ENCODE measurements at places on chromosomes 3 and 15.

DNA sequence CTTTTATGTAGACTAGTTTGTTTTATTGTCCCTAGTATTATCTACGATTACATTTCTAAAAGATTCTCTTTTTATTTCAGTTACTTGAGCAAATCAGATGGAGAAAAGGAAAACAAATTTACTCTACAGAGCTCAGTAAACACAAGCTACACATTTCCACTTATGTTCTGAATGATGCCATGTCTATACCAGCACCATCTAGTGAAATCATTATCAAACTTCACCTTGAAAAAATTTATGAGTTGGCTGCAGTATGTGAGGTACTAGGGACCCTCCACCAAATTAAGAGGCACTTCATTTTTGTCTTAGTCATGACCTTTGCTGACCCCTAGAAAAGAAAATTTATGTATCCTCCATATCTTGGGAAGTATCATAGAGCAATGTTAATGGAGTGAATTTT lies 827.4 kb downstream of the SI start:
- DNase-seq: no peak

DNA sequence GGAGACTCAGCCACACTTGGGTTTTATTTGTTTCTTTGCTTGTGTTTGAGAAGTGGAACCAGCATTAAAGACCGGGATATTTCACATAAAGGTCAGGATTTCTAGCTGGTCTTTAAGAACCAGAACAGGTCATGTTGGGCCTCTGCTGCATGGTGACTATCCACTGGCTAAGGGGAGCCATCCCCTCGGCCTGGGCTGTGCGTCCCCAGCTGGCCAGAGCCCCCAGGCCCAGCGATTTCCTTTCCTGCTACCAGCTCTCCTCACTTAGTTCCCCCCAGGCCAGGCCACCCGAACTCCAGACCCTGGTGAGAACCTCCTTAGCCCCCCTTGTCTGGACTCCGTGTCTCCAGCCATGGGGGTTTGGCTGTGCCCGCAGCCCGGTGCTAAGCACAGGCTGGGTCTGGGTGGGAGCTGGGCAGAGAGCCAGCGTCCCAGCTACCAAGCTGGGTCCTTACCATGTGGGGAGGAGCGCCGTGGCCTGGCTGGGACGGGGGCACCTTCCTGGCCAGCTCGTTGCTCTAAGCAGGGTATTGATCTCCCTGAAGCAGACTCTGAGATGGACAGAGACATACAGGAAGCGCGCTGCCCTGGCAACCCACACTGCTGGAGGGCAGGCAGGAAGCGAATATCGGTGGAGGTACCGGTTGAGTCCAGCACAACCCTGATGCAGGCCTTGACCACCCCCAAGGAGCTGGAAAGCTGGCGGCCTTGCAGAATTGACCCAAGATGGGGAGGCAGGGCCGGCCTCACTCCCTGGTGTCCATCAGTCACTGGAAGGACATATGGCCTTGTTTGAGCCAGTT lies 49.4 kb downstream of the KLF15 start:
- DNase-seq: no peak

GRCh38 chr3:43317461-43318316 lies 31.3 kb downstream of the SNRK start:
- DNase-seq: no peak

GRCh38 chr3:113275583-113275928 lies 64.2 kb downstream of the BOC start:
- DNase-seq: no peak

GRCh38 chr3:43996379-43997301 lies 245.0 kb upstream of the TOPAZ1 start:
- no peak for DNase-seq

GRCh38 chr3:100993309-100993708 lies at the start of gene ABI3BP:
Gene ABI3BP, minus strand, starts transcription at chr3:100993421. Its CDS starts 37 bp downstream, at chr3:100993384.
- DNase-seq: peak; percentile 1

- no peak for DNase-seq
These were observed 237.6 kb upstream of the CHRNA7 start for GRCh38 chr15:31792611-31793199.

DNA sequence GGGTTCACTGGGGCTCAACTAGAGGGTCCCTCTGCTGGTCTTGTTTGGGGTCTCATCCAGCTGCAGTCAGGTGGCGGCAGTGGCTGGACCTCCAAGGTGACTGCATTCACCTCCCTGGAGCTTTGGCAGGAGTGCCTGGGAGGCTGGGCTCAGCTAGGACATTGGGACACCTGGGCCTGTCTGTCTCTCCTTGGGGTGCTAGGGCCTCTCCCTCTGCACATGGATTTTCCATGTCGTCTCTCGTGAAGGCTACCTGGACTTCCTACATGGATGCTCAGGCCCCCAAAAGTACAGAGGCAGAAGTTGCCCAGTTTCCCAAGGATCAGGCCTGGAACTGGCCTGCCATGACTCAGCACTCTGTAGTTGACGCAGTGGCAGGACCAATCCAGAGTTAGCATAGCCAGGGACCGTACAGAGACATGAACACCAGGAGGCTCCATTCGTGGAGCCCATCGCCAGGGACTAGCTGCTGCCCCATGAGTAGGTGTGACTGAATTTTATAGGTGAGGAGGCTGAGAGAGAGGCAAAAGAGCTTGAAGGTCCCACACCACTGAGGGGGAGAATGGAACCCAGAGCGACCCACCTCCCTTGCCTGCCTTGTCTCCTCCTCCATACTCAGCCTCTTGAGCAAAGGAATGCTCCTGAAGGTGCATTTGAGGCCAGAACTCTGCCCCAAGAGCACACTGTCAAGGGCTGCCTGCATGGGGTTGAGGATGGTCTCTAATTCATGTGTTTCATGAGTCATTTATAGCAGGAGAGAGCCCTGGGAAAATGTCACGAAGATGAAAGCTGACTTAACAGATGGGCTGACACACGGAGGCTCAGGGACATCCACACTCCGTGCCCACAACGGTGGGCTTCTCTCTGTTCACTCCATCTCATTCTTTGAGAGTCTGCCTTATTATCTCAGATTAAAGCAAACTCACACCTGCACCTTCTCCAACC lies 13.0 kb upstream of the ALDH1A3 start:
- no peak for DNase-seq

DNA sequence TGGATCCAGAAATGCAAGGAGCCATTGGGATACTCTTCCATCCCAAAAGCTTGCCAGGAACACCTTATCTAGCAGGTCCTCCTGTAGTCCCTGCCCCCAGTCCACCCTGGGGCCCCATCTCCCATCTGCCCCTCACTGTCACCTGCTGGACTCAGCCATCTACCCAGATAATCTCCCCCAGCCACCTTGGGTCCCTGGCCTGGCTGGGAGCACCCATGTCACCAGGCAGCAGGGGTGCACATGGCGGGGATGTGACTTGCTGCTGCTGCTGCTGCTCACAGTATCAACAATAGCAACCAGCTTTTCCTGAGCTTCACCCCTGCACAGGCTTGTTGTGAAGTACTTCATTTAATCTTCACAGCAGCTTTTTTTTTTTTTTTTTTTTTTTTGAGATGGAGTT lies 12.6 kb downstream of the PTH1R start:
- DNase-seq: no peak

DNA sequence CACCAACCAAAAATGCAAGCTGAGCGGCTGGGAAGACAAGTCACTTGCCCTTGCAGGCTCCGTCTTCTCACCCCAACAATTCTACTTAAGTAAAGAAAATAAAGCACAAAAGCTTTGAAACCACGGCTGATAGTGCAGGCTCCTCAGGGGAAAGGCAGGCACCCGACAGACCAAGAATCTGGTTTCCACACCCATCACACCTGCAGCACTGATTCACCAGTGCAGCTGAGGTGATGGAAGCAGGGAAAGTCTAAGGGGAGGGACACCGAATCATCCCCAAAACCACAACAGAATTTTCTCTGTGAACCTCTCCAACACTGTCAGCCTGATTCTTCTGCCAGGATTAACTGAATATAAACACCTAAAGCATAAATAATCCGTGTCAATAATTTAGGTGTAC lies 62.0 kb upstream of the NSMCE3 start:
- no peak for DNase-seq

DNA sequence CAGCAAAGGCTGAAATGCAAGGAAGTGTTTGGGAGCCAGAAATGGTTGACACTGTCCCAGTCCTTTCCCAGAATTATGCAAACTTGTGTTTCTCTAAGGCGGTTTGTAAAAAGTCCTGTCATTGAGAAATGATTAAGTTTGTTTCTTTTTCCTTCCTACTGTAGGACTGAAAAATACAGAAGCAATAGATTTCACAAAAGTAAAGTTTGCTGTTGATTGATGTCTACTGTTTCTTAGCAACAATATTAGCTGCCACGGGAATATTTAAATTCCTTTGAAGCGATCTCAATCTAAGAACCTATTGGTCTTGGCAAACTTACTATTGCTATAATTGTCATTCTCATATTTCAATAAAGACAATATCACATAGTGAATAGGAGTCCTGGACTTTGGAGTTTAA lies 100.7 kb upstream of the IL12A start:
- DNase-seq: no peak

DNA sequence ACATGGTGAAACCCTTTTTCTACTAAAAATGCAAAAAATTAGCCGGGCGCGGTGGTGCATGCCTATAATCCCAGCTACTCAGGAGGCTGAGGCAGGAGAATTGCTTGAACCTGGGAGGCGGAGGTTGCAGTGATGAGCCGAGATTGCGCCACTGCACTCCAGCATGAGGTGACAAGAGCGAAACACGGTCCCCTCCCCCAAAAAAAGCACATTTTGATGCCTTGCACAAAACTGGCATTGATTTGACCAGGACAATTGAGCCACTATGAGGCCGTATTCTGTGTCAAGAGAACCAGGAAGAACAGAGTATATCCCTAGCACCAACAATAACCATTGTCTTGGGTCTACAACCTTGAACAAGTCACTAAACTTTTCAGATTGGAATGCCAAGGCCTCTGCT lies 50.6 kb downstream of the SH3BP5 start:
- no peak for DNase-seq

DNA sequence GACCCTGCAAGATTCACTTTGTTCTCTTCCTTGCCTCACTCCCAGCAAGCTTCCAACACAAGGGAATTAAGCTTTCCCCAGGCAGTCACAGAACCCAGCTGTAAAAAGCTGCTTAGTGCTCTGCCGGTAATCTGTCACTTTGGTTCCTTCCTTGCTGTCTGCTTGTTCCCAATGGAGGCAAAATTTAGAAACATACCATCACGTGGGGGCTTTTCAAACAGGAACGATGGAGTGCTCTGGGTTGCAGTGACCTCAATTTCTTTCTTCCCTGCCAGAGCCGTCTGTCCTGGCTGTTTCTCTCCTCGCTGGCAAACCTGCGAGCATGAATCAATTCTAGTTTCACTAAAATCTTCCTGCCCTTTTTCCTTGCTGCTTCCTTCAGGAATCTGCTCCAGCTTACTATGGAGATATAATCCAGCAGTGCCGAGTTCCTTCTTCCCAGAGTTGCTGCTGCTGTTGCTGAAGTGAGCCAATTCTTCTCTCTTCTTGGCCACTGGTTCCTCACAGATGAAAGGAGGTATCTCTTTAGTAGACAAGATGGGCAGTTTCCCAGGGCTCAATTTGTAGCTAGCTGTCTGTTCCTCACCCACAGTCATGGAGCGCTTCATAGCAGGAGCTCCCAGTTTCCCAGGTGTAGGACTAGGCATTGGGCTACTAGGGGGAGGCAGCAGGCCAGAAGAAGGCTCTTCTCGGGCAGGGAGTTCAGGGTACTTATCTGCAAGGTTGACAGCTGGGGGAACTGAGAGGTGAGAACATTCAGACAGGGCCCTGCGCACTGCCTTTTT lies 88.1 kb downstream of the DHX30 start:
- no peak for DNase-seq

- DNase-seq: no peak
These were observed 95.5 kb downstream of the MBNL1 start for GRCh38 chr3:152364237-152364636.

- DNase-seq: no peak
These were observed 130.1 kb downstream of the SRGAP3 start for GRCh38 chr3:9119331-9119730.

- no peak for DNase-seq
These were observed 7.2 kb upstream of the PPM1L start for GRCh38 chr3:160748787-160749186.
